ENCODE measurements at places on chromosomes 7 and 10. TPM values are rescaled to one million over a fixed set of nuclear protein-coding genes. Genes with fewer than 3 reads are reported as not detected.

HERPUD2 gene
- total RNA-seq = 27.8 TPM

UNCX gene
- total RNA-seq = not detected

IL6 gene
- total RNA-seq = 33.1 TPM

LIPM gene
- not detected for total RNA-seq

CDNF gene
- total RNA-seq = 2.7 TPM

ZNF727 gene
- total RNA-seq = 2.9 TPM

RHEB gene
- 102 TPM for total RNA-seq

INA gene
- 0.13 TPM for total RNA-seq

TCF7L2 gene
- total RNA-seq = 14.4 TPM

AKR1C8 gene
- total RNA-seq = not detected

AGBL3 gene
- 1.8 TPM for total RNA-seq

CRHR2 gene
- not detected for total RNA-seq

EBLN1 gene
- total RNA-seq = not detected

VGF gene
- total RNA-seq = not detected

TMEM229A gene
- total RNA-seq = not detected

SPDYE6 gene
- total RNA-seq = not detected

SH2D4B gene
- total RNA-seq = not detected

BLNK gene
- total RNA-seq = 0.65 TPM

UCN3 gene
- total RNA-seq = not detected

ZNF488 gene
- 0.13 TPM for total RNA-seq

TMEM140 gene
- total RNA-seq = 12.0 TPM

OLAH gene
- not detected for total RNA-seq

ASB4 gene
- total RNA-seq = not detected

IQCE gene
- 18.2 TPM for total RNA-seq

ELFN1 gene
- 2.3 TPM for total RNA-seq

PRKAR2B gene
- 2.4 TPM for total RNA-seq

CALHM1 gene
- total RNA-seq = not detected

RBM20 gene
- 0.39 TPM for total RNA-seq

SP8 gene
- not detected for total RNA-seq

EVX1 gene
- total RNA-seq = not detected

ACBD7 gene
- total RNA-seq = 2.4 TPM

CYP2C9 gene
- not detected for total RNA-seq

HMX3 gene
- total RNA-seq = 0.11 TPM

PDE6C gene
- total RNA-seq = not detected

CYP2W1 gene
- total RNA-seq = under 0.01 TPM

GTF2IRD2 gene
- total RNA-seq = 15.3 TPM

CDC14C gene
- 0.22 TPM for total RNA-seq

ZNF503 gene
- 24.2 TPM for total RNA-seq

ARHGEF5 gene
- total RNA-seq = 5.6 TPM

ASAH2B gene
- total RNA-seq = 4.6 TPM

ABHD11 gene
- 10.7 TPM for total RNA-seq

PPP1R9A gene
- total RNA-seq = under 0.01 TPM

PVRIG gene
- total RNA-seq = not detected

CYP2C19 gene
- total RNA-seq = not detected
